ENCODE measurements at places on chromosomes 2 and 18.

- DNase-seq: no peak
Observed at GRCh38 chr2:126953483-126953882, 54.8 kb downstream of the TEX51 start.

DNA sequence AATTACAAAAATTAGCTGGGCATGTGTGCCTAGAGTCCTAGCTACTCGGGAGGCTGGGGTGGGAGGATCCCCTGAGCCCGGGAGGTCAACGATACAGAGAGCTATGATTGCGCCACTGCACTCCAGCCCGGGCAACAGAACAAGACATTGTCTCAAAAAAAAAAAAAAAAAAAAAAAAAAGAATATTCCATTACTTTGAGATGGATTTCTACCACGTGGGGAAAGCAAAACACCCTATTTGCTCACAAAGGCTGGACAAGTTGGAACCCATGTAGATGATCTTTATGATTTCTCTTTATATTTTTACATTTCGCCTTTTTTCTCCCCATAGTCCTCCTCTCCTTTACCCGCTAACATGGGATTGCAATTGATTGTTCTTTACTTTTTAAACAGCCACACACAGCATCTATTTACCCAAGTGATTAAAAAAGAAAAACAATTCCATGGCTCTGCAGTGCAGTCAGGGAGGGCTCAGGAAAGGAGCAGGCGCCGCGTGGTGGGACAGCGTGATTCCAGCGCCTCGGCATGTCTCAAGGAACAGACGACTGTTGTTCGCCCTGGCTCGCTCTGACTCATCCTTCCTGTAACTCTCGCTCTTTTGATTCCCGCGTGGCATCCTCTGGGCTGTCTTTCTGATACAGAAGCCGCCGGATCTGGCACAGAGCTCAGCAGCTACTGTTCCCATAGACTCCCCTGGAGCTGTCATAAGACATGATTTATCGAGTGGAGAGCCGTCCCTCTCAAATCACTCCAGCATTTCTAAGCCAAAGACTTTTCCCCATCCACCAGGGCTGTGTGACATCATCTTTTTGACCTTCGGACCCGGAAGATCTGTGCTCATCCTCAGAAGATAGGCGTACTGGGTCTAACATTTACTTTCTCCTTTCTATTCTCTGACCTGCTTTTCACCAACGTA, 230.4 kb upstream of the AGAP1 start:
- DNase-seq: no peak

- no peak for DNase-seq
Observed at GRCh38 chr18:22005191-22005841, 164.1 kb upstream of the GATA6 start.

- DNase-seq: no peak
Observed at GRCh38 chr2:240970104-240970503, 28.3 kb upstream of the SNED1 start.

DNA sequence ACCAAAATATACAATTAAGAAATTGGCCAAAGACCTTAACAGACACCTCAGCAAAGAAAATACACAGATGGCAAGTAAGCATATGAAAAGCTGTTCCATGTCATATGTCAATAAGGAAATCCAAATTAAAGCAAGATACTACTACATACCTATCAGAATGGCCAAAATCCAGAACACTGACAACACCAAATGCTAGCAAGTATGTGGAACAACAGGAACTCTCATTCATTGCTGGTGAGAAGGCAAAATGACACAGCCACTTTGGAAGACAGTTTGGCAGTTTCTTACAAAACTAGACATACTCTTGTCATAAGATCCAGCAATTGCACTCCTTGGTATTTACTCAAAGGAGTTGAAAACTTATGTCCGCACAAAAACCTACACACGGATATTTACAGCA, 20.3 kb upstream of the DNAJC10 start:
- DNase-seq: no peak

DNA sequence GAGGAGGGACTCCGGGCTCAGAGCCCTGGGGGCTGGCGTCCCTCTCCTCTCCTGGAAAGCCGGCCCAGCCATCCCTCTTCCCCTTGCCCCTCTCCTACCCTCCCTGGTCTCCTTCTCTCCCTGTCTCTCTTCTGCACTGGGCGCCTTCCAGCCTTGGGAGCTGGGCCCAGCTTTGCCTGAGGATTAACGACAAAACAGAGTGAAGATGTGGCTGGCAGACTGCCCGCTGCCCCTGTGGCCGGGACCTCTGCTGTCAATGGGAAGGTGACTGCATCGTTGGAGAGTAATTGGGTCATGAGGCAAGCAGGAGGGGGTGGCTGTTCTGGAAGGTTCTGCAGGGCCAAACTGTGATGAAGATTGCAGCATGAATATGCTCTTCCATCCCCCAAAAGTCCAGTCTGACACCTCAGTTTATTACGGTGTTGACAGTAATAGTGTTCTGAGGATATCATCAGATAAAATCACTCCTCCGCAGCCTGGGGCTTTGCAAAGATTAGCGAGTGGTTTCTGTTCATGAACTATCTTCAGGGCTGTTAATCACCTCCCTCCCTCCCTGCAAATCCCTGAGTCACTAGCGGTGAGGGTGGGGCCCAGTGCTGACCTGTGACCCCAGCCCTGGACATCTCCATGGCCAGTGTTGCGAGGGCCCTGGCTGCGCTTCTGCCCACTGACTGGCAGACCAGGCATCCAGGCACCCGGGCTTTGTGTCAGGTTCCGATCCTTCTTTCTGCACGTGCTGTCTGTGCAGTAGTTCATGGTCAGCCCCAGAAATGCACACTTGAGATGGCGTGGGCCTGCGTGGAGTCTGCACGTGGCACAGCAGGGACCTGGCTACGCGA, 23.0 kb downstream of the RTP5 start:
- no peak for DNase-seq

DNA sequence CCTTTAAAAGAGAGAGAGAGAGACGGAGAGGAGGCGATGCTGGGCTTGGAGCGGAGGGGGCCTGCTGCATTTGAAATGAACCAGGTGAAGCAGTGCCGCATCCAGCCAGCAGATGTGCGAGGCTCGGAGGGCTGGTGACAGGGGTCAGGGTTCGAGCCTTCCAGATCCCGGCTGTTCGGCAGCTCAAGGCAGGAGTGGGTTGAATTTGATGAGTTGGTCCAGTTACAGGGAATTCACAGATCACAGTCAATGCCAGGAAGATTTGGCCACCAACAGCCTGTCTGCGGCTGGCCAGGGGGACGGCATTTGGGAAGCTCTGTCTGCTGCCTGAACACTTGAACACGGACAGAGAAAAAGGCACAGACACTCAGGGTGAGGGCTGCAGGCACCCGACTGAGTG, 48.6 kb downstream of the PTGR3 start:
- no peak for DNase-seq

DNA sequence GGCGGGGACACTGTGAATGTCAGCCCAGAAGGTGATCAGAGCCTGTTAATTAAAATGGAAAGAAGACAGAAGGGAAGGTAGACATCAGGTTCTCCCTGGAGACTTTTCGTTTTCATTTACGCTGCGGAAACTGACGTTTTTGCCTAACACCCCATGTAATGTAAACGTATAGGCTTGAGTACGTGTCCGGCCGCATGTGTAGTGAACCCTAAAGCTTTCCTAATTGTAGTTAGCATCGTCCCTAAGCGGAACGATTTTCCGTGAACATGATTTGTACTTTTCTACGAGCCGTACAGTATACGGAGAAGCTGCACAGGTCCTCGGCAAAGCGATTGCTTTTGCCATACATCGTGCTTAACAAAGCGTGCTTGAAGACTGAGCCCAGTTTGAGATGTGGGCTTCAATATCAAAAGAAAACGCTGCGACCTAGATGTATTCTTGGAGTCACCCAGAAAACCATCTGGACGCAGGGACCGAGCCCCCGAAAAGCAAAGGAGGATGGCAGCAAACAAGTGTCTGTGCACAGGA, 284 bp downstream of the TIMM21 start:
- no peak for DNase-seq

DNA sequence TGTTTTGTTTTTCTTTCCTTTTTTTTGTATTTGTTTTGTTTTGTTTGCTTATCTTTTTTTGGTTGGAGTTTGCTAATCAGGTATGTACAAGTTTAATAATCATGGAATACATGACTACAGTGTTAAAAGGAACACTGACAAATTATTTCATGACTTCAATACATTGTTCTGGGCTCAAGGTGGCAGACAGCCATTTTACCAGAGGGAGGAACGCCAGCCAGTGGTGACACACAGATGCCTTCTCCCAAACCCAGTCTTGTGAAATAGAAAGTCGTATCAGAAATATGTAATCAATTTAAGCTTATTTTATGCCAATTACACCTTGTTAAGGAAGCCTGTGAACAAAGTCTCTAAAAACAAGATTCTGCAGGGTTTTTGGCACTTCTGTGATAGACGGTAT, 264.0 kb upstream of the EPHA4 start:
- DNase-seq: no peak
